ENCODE measurements at places on chromosomes 3 and 15.
A peak's percentile ranks its signal among the peaks of the same experiment; 100 is the strongest.

GRCh38 chr15:72833561-72833960 lies 50.0 kb upstream of the ADPGK start:
- DNase-seq, result no peak

GRCh38 chr15:75928680-75929608 lies 25.3 kb downstream of the FBXO22 start:
- no peak for DNase-seq

DNA sequence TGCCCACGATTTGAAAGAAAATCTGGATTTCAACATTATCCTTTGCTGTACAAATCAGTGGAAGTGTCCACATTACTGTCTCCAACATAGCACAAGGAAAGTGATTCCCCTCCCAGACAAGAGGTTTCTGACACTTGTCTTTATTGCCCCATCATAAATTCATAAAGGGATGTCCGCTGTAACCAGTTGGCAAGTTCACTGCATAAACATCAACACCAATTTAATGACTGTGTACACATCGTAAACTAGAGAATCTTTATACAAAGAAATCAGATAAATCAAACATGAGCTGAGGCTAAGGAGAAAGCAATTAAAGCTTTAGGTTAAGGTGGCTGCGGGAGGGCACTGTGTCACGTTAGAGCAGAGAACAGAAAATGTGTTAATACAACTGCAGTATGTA lies 129.8 kb downstream of the MEIS2 start:
- no peak for DNase-seq

DNA sequence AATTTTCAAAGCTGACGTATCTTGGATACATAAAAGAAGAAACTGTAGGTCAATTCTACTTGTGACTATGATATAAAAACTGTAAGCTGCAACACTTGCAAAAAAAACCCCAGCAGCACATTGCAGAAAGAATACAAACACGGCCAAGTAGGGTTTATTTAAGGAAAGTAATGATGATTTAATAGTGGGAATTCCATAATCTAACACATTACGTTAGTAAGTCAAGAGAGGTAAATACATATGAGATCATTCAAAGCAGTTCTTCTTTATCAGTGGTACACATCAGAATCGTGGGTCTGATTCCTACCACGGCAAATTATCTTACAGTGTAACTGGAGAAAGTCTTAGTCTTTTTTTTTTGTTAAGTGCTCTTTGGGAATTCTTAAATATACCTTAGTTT lies 292.4 kb upstream of the WNT5A start:
- DNase-seq, result no peak

- DNase-seq, result no peak
Measured at GRCh38 chr3:144831955-144832716, 860.5 kb downstream of the DIPK2A start.

- DNase-seq, result no peak
Measured at GRCh38 chr3:167450675-167451074, 23.2 kb downstream of the SERPINI2 start.

DNA sequence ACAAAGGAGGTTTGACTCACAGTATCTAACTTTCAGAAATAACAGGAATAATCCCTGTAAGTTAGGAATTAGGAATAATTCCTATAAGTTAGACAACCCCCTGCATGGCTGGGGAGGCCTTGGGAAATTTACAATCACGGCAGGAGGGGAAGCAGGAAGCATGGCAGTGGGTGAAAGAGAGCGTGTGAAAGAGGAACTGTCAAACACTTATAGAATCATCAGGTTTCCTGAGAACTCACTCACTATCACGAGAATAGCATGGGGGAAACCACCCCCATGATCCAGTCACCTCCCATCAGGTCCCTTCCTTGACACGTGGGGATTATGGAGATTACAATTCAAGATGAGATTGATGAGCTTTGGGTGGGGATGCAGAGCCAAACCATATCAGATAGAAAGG lies 385.5 kb downstream of the IL20RB start:
- no peak for DNase-seq

DNA sequence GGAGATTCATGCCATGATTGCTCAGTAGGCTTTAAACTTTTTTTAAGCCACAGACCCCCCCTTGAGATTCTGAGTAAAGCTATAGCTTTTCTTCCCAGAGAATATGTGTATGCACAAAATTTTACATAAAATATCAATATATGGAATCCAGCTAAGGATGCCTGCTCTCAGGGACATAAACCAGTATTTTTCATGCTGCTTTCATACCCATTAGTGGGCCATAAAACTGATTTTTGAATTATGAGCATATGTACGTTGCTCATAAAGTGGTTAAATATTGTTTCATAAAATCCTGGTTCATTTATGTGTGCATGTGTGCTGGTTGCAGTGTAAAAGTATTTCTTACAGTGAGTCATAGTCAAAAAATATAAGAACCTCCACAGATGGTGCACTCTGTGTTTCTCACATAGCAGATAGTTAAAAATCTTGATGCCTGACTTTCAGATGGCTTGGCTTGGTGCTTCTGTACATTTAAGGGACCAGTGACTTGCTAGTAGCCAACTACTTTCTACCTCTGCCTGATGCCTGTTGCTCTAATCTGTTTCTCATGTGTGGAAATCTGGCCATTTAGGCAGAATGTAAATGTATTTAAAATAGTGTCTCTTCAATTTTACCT lies 71.9 kb downstream of the ARHGEF26 start:
- no peak for DNase-seq

GRCh38 chr3:78507196-78507984 lies 1260.4 kb downstream of the ROBO1 start:
- DNase-seq, result no peak

- no peak for DNase-seq
Measured at GRCh38 chr15:78129751-78130287, 1.4 kb downstream of the CIB2 start.

DNA sequence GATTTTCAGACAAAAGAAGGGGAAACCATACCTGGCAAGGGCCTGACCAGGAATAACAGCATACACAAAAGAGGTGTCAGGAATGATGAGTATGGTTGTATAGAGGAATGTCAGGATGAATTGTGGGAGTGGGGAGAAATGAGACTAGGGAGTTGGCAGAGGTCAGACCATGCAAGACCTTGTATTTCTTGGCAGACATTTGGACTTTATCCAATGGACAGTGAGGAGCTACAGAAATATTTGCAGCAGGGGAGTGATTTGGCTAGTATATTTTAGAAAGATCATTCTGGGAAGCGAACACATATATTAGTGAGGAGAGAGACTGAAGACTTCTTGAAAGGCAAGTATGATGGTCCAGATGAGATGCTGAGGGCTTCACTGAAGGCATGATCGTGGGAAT lies 25.4 kb upstream of the ALPK3 start:
- DNase-seq, result no peak

DNA sequence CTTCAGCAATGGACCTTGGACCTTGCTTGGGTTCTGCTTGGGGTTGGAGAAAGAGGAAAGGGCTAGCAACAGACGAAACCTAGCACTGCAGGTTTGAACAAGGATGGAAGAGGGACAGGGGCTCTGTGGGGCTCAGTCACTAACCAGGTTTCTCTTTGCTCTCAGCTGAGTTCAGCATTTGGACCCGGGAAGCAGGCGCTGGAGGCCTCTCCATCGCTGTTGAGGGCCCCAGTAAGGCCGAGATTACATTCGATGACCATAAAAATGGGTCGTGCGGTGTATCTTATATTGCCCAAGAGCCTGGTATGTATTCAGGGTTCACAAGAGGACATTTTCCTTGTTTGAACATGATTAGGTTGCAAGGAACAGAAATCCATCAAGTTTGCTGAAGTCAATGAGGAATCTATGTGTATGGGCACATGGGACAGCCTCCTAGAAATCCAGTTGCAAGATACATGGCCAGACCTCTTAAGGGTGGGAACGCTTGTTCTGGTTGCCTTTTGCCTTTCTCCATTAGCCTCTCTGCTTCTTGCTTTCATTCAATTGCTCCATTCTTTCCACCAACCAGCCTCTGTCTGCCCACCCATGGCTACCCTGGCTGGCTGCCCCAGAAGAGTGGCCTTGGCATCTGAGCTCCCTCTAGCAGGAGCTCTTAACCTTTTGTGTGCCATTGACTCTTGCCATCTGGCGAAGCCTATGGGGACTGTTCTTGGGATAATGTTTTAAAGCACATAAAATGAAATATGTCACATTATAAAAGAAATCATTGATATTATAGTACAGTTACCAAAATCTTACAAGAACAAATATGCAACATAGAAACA lies 55.9 kb downstream of the DNASE1L3 start:
- peak; percentile 47 for DNase-seq

DNA sequence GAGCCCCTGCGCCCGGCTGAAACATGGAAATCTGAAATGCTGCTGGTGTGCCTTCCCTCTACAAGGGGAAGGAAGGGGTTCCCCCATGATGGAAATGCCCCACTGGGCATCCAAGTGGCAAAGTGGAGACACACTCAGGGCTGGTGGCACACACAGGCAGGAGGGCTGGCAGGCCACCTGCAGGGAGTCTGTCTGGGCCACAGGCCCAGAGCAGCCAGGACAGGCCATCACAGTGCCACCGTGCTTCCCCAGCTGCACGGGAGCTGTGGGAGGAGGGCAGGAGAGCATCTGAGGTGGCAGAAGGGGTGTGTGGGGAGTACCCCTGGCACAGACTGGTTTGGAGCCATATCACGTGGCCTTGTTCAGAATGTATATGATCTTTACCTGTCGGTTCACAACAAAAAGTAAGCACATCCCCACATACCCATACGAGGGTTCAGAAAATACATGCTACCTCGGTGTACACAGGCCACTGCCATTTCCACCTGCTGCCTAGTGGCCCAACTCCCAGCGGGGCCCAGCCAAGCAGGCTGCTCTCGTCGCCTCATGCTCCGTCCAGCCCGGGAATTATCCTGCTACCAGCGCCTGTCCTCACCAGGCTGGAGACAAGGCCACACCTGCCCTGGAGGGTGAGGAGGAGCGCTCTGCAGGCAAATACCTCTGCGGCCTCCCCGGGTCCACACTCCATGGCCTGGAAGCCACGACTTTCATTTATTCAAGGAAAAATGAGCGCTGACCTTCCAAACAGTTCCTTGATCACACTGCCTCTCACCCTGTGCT lies 22.6 kb upstream of the DUSP7 start:
- no peak for DNase-seq

DNA sequence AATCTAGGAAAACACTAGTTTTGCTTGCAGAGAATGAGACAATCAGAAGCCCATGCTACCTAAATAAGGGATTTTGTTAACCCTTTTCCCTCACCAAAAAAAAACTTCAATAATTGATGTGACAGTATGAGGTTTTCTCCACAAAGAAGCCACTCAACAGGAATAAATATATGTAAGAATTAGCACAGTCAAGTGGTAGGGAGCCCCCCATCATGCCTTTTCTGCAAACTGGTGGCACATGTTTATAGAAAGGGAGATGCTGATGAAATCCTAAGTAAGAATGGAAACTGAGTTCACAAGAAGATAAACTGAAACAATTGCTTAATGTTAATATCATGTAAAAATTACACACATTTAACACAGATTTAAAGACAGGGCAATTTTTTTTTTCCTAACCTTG lies 51.0 kb downstream of the PHC3 start:
- DNase-seq, result no peak

GRCh38 chr15:77282333-77282732 lies 137.6 kb downstream of the PEAK1 start:
- no peak for DNase-seq

DNA sequence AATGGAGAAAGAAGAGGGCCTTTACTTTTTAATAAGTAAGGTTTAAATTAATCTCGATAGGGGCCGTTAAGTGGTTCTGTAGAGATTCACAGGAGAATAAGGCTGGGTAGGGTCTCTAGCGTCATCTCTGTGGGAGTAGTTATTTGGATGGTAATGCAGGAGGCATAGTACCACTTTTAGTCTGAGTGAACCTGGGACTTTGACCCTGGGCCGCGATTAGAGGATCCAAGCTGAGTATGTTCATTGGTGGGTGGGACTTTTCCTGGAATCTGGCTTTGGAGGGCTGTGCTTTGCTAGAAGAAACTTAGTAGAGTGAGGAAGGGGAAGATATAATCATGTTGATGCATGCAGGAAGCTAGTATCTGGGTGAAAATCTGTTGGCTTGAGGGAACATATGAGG lies 4.0 kb downstream of the LPP start:
- DNase-seq, result no peak

DNA sequence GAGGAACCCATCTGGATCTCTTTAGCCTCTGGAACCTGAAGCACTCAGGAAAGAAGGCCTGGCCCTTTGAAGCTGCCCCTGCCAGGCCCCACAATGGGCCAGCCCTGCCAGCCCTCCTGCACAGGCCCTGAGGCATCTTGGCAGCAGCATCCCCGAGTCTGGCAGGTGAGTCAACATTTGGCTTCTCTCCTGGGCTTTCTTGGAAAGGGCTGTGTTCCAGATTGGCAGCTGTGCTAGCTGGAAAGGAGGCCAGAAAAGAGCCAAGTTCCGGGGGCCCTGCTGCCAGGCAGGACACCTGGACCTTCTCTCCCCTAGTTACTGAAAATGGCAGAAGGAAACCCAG lies 187.2 kb downstream of the SHQ1 start:
- no peak for DNase-seq

DNA sequence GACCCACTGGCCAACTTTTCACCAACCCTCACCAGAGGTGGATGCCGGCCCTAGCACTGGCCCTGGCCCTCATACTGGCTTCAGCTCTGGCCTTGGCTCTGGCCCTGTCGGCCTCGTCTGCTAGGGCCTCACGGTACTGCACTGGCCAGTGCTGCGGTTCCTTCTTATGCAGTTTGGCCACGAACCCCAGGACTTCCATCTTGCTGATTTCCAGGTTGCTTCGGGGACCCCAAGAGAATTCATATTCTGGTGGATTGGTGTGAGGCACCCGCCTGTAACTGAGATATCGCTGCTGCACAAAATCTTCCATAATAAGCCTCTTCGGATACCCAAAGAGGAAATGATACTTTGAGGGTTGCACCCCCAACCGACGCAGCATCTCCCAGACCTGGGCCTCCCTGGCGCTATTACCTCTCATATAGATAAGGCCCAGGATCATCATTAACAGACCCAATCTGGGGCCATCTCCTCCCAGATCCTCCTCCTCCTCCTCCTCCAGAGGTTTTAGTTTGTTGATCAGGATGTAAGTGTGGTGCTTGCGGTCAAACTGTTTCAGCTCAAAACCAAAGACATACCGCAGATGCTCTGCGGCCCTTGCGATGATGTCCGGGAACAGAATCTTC lies 883 bp downstream of the MAGEF1 start:
- DNase-seq, result no peak

GRCh38 chr3:141452045-141452444 lies 34.8 kb upstream of the RASA2 start:
- no peak for DNase-seq

GRCh38 chr3:11622586-11623550 lies 20.8 kb downstream of the VGLL4 start:
- DNase-seq, result no peak

GRCh38 chr3:138842483-138843188 lies 7.9 kb upstream of the PIK3CB start:
- no peak for DNase-seq

DNA sequence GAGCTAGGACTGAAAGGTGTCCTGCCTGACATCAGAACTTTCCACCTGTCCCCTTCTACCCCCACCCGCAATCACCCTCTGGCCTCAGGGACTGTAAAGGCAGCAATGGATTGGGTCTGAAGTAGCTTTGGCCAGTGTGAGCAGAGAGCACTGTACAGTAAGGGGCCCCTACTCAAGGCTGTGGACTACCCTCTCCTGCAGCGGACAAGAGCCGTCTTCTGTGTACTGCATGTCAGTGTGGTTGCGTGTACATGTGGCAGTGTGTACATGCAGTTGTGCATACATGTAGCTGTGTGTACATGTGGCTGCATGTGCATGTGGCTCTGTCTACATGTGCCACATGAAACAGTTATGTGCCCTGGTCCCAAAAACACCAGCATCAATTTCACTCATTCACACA lies 205.9 kb upstream of the LINGO1 start:
- peak; percentile 62 for DNase-seq

GRCh38 chr15:41847981-41848380 lies 9.3 kb downstream of the PLA2G4B start:
- DNase-seq, result no peak
